ENCODE measurements at places on chromosomes 5 and 9.

DNA sequence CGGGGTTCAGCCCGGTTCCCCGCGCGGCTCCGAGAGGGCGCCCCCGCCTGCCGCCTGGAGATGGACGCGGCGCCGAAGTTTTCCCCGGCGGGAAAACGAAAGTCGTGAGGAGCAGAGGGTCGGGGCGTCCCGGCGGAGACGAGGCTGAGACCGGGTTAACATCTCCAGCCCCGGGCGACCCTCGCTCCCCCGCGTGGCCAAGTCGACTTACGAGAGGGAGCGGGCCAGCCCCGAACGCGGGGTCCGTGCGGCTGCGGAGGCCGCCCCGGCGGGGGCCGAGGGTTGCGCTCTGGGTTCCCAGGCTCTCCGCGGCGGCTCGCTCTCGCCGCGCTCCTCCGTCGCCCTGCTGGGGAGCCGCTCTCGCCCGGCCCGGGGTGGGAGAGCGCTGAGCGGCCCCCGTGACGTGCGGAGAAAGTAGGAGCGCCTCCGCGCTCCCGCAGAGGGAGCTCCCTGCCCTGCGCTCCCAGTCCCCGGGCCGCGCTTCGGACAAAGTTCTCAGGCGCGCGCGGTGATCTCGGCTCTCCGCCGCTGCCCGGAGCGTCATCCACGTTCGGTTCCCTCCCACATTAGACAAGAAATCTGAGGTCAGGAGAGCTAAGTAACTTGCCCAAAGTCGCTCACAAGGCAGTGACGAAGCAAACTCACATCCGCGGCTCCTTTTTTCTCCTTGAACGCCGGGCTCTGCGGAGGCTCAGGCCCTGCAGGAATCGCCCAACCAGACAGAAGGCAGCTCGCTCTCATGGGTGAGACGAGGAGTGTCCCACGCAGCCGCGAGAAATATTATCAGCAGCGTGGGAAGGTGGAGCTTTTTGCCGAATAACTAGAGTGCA, 1.2 kb upstream of the GCNT4 start:
- no peak for DNase-seq

GRCh38 chr9:134891713-134892112, 11.1 kb downstream of the FCN2 start:
- DNase-seq, result no peak

GRCh38 chr5:119368238-119368630, 12.4 kb downstream of the TNFAIP8 start:
- no peak for DNase-seq

GRCh38 chr5:133969654-133970324, 1.4 kb upstream of the C5orf15 start:
- no peak for DNase-seq

- DNase-seq, result no peak
Measured at GRCh38 chr9:133202145-133202513, 6.9 kb downstream of the OBP2B start.

DNA sequence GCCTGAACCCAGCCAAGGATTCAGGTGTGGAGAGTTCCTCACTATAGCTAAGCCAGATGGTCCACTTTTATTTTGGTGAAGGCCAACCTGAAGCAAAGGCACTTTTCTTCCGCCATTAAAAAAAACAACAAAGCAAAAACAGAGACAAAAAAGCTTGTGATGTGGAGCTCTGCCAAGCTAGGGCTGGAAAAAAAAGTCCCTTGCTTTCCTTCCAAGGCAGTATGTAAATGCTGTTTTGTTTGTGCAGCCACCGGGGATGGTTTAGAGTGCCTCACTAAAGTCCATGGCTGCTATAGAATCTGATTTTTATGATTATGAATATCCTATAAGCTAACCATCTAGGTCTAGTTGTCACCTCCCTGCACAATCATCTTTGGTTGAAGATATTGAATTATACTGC, 14.9 kb downstream of the MEGF10 start:
- DNase-seq, result no peak

DNA sequence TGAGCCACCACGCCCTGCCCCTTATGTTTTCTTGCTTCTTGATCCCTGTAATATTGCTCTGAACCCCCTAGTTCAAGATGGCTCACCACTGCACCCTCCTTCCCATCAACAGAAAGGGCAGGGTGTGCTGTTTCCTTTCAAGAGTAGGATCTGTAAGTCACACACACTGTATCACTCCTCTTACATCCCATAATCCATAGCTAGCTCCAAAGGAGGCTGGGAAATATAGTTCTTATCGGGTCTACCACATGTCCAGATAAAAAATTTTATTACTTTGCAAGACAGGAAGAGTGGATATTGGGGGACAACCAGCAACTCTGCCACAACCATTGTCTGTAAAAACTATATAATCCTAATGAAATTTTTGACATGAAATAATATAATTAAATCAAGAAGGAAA, 79.6 kb downstream of the C9orf50 start:
- no peak for DNase-seq

GRCh38 chr5:143693651-143694252, 118.2 kb upstream of the HMHB1 start:
- DNase-seq, result no peak

DNA sequence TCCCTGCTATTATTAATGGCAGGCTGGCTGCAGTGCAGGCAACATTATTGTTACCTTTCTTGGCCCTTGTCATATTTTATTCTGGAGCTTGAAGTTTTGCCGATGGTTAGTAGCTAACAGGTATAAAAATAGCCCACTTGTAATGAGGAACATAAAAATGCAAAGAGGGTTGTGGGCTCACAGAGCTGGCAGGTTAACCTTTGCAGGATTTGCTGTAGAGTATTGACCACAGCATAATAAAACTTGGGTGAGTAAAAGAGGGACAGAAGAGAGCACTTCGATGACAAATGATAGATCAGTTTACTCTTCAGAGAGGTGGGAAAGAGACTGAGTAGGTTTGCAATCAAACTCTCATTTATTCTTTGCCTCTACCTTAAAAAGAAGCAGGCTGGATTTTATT, 49.7 kb upstream of the SGCD start:
- no peak for DNase-seq

DNA sequence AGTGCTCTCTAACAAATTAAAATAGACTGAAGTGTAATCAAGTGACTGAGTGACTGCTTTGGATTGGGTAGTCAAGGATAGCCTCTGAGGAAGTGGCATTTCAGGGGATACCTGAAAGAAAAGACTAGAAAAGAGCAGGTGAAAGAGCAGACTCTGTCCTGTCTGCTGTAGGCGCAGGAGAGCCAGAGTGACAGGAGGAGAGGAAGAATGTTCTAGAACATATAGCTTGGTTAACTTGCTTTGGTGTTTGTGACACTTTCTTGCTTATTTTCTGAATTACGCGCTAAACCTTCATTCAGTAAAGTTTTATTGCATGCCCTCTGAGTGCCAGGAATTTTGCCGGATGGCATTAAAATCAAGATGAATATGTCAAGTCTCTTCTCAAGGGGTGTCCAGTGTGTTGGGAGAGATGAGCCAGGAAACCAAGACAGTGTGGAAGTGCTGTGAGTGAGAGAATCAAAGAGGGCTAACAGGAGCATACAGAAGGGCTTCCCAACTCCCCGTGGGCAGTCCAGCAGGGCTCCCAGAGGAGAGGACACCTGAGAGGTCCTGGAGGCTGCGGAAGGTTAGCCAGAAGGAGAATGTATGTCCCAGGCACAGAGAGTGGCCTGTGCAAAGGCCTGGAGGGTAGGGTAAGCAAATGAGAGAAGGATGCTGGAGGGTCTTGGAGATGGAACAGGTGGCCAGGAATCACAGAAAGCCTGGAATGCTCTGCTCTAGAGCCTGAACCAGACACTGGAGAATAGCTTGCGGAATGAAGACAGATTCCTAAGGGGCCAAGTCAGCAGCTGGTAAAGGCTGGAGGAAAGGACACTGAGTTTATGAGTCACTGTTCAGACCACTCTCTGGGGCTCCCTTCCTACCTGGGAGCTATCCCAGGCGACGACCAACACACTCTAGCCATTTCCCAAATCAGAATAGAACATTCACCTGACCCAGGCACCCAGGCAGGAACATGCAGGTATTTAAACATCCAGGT, 59.3 kb downstream of the SLC22A5 start:
- DNase-seq, result no peak

DNA sequence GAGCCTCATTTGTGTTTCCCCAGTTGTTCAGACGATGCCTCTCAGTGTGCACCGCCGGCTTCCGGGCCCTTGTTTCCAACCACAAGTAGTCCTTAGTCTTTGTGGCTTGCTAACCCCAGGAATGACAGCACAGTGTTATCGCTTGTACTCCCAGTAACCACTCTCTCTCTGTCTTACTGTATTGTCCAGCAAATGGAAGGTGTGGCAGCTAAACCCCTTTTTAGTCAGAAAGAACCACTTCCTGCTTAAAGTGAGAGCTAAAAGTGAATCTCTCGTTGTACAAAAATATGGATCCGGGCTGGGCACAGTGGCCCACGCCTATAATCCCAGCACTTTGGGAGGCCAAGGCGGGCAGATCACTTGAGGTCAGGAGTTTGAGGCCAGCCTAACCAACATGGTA, 61.3 kb downstream of the ENC1 start:
- DNase-seq, result peak; percentile 29

- no peak for DNase-seq
Measured at GRCh38 chr9:126291925-126292324, 34.7 kb upstream of the MVB12B start.

- DNase-seq, result no peak
Measured at GRCh38 chr5:180126716-180127681, 55.4 kb upstream of the RNF130 start.

DNA sequence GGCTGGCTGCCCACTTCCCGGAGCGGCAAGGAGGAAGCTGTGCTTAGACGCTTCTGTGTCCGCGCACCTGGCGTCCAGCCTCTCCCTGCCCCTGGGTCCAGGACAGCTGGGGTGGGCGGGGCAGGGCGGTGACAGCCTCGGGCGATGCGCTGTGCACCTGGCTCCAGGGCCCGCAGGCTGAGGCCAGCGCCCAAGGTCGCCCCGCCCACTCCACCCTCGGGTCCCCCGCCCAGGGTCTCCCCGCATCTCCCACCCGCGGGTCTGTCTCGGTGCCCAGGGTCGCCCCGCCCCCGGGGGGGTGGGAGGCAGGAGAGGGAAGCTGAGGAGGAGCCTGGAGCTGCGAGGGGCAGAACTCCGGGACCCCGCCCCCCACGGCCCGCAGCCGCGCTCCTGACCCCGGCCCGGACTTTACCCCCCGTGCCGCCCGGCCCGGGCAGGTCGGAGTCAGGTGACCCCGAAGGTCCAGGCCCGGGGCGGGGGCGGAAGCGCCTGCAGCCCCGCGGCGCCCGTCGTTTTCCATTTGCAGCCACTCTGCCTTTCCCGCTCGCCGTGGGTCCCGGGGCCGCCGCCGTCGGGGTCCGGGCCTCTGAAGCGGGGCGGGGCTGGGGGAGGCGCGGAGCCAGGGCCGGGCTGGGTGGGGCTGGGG, at the start of gene ENTPD8:
Gene ENTPD8, minus strand, starts transcription at position 69 of the 646 bp plus-strand sequence. CDS start 3,072 bp downstream, outside the sequence.
- DNase-seq, result no peak

GRCh38 chr5:53557386-53557785, 3.1 kb upstream of the NDUFS4 start:
- DNase-seq, result no peak
